ENCODE measurements at places on chromosomes 5 and 9.

- DNase-seq = no peak
Observed at GRCh38 chr5:52922384-52922783, 66.8 kb upstream of the ITGA2 start.

DNA sequence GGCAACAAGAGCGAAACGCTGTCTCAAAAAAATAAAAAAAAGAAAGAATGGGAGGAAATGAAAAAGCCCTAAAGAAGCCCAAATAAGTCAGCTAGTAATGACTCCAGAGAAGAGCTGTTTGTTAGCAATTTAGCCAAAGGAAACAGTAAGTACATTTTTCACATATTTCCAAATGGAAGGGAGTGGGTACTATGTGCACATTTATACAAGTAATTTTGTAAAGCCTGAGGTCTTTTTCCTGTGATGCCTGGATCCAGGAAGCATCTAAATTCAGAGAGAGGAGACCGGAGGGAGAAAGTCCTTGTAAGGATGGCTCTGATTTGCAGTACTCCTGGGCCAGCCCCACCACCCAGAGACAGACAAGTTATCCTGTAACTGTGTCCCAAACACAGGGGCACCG, 14.7 kb downstream of the FBP1 start:
- DNase-seq = no peak

- no peak for DNase-seq
Observed at GRCh38 chr5:76801159-76801802, 17.5 kb upstream of the F2RL1 start.

- no peak for DNase-seq
Observed at GRCh38 chr5:15571081-15571480, 71.1 kb downstream of the FBXL7 start.

GRCh38 chr5:65832603-65833228, 93.7 kb upstream of the ERBIN start:
- DNase-seq = no peak

DNA sequence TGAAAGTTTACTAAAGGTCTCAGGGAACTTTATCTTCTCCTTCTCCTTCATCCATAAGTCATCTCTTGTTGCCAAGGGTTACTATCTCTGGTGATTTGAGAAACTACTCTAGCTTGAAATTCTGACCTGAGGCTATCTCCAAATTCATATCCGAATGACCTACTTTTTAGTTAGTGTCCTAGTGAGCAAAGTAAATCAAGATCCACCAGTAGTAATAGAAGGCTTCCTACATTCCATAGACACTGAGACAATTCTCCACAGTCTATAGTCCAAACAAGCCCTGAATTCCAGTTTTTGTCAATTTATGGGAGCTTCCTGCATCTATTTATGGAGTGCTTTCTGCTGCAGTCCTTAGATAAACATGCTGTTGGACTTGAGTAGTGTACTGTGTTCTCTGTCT, 5.0 kb downstream of the IL7R start:
- DNase-seq = no peak

GRCh38 chr5:107766972-107767371, 96.2 kb upstream of the EFNA5 start:
- DNase-seq = no peak

DNA sequence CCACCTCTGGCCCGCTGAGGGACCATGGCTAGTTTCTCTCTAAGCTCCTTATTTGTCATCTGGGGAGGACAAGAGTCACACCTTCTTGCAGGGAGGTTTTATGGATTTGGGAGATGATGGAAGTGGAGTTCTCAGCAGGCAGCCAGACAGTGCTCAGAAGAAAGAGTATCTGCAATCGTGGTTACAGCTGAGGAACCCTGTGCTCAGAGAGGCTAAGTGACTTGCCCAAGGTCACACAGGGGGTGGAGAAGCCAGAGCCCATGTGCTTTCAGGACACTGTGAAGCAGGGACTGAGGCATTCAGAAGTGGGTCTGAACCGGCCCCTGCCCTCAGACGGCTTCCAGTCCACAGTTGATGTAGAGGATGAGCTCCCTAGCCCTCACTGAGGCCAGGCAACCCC, 10.8 kb downstream of the PRRX2 start:
- DNase-seq = no peak

- DNase-seq = no peak
Observed at GRCh38 chr5:95422838-95423237, 31.7 kb downstream of the FAM81B start.

GRCh38 chr5:177306674-177307543, 3.3 kb downstream of the PRELID1 start:
- no peak for DNase-seq

- no peak for DNase-seq
Observed at GRCh38 chr5:142726188-142726731, 40.4 kb upstream of the FGF1 start.

- DNase-seq = no peak
Observed at GRCh38 chr9:114880291-114880745, 50.1 kb downstream of the TNFSF8 start.

DNA sequence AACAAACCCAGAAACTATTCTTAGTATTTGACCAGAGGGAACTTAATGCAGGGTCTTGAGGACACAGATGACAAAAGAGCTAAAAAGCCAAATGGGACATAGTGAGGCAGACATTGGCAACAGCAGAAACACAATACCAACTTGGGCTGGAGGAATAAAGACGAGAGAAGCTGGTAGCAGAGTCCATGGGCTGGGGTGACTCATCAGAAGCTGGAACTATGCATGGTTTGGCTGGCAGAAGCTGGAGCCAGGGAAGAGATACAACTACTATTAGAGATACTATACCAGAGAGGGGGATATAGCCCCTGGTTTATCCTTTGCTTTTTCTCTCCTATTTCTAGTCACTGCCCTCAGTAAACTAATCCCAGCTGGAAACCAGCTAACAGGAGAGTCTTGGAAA, 29.2 kb upstream of the DPYSL3 start:
- DNase-seq = no peak

- DNase-seq = no peak
Observed at GRCh38 chr9:109883623-109884022, 103.6 kb downstream of the PALM2AKAP2 start.

GRCh38 chr5:165521816-165522610, 2016.6 kb downstream of the MAT2B start:
- DNase-seq = no peak

GRCh38 chr5:33701251-33701650, 190.5 kb downstream of the ADAMTS12 start:
- no peak for DNase-seq

DNA sequence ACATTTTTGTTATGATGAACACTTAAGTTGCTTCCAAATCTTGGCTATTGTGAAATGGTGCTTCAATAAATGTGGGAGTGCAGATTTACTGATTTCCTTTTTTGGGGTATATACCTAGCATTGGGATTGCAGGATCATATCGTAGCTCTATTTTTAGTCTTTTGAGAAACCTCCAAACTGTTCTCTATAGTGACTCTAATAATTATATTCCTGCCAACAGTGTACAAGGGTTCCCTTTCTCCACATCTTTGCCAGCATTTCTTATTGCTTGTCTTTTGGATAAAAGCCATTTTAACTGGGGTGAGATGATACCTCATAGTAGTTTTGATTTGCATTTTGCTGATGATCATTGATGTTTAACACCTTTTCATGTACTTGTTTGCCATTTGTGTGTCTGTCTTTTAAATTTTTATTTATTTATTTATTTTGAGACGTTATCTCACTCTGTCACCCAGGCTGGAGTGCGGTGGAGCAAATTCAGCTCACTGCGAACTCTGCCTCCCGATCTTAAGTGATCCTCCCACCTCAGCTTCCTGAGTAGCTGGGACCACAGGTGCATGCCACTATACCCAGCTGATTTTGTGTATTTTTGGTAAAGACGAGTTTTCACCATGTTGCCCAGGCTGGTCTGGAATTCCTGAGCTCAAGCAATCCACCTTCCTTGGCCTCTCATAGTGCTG, 59.0 kb downstream of the UNC13B start:
- DNase-seq = no peak

- no peak for DNase-seq
Observed at GRCh38 chr9:88017096-88017495, 42.8 kb upstream of the CDK20 start.

- DNase-seq = peak; percentile 48
Observed at GRCh38 chr9:133793471-133793870, 55.3 kb upstream of the SARDH start.

DNA sequence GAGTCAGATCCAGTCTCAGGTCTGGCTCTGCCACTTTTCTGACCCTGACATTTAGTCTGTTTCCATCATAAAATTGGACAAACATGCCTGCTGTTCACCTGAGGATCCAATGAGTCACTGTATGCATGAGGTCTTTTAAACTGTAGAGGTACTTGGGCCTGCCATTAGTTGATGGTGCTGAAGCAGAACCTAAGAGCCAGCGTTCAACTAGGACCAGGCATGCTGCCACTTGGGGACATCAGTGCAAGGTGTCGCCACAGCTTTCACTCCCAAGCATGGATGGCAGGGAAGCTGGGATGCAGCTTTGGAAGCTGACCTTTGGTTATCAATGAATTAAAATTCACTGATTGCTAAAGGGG, 37.1 kb downstream of the NEUROG1 start:
- DNase-seq = no peak

DNA sequence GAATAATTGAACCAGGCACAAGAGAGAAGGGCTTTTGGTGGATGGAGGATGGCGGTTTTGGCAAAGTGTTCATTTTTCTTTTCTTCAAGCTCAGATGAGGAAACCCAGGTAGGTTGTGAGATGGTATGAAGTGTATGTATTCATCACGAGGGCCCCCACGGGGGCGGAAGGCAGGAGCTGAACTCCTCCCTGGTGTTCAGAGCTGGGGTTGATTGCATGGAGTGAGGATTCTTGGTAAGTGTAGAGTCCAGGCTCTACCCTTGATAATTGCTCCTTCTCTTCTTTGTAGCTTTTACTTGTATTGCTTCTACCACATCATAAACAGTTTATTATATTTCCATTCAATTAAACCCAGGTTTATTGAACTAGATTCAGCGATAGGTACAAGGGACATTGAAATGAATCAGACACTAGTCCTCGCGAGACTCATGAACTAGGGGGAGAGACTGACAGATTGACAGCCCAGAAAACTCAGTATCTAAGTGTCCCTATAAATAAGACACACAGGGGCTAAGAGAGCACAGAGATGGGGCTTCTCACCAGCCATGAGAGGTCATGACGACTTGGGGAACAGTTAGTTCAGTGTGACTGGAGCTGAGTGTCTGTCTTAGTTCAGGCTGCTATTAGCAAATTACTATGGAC, 116.7 kb upstream of the KLF4 start:
- DNase-seq = no peak

- DNase-seq = peak; percentile 25
Observed at GRCh38 chr5:135591277-135591676, 12.5 kb upstream of the CXCL14 start.

DNA sequence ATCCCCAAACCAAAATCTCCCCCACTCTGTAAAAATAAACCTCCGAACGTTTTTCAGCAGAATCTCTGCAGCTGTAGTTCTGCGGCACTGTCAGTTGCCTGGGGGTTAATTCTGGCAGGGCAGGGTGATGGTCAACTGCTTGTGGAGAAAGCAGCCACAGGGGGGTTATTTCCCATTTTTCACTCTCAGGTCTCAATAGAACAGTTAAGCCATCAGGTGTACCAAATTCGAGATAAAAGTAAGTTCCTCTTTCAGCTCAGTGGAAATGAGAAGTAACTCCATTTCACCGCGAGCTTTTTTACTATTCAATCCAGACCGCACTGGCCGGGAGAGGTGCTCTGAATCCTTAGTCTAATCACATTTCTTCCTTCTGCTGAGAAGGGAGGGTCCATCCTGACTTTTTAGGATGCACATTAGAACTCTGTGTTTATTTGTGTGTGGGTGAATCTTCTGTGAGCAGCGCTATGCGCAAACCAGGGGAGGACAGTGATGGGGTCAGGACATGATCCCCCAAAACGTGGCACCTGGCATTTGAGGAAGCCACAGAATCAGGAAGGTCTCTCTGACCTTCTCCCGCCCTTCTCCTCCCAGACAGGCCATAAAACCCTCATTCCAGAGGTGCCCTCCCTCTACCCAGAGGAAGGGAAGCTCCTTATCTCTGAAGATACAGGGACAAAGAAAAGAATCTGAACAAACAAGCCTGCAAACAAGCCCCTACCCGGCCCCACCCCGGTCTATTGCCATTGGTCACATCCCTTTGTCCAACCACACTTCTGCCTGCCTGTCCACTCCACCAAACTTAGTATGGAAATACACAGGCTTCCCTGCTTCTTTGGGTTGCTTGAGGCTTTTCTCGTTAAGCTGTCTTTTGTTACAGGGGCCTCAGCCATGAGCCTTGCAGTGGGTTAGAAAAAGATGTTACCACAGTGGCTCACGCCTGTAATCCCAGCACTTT, 229.0 kb downstream of the ROR2 start:
- no peak for DNase-seq
